DND-41 (cell line): ENCODE measurements at places on chromosomes 12 and 14.

GRCh38 chr12:69851976-69852375 lies 26.9 kb downstream of the MYRFL start:
- no peak for DNase-seq

GRCh38 chr12:6603095-6603567 lies 4.0 kb downstream of the CHD4 start:
- peak; percentile 84 for DNase-seq

DNA sequence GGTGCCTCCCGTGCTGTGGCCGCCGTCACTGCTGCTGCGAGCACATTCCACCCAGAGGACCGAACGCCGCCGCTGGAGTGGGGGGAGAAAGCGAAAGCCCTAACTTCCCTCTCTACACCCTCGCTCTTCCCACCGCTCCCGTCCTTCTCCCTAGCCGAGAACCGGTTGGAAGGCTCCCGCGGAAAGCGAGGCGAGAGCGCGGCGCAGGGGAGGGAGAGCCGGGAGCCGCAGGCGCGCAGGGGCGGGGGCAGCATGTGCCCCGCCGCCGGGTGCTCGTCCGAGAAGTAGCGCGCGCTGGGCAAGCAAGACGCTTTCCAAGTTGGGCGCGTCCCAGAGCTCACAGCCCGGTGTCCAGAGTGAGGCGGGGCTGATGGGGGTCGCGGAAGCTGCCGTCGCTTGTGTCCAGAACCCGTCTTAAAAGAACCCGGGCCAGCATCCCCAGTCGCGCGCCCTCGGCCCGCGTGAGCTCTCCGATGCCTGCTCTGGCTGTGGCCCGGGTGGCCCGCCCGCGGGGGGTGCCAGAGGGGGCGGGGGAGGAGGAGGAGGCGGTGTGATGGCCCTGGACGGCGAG lies at the start of gene TRHDE:
Gene TRHDE (plus strand): TSS at position 280 of the 571 bp plus-strand sequence. CDS start 274 bp downstream, at position 554.
- no peak for DNase-seq

- no peak for DNase-seq
Measured at GRCh38 chr12:64065881-64066451, 156.1 kb downstream of the KICS2 start.

GRCh38 chr12:57539-57938 lies 9.0 kb upstream of the IQSEC3 start:
- no peak for DNase-seq

GRCh38 chr14:67241411-67242167 lies at the start of gene PALS1:
Gene PALS1, plus strand, starts transcription at chr14:67241435. Its CDS starts 37,736 bp downstream, at chr14:67279171.
- DNase-seq: no peak

- DNase-seq: no peak
Measured at GRCh38 chr14:51432302-51432948, 192.4 kb downstream of the TMX1 start.

DNA sequence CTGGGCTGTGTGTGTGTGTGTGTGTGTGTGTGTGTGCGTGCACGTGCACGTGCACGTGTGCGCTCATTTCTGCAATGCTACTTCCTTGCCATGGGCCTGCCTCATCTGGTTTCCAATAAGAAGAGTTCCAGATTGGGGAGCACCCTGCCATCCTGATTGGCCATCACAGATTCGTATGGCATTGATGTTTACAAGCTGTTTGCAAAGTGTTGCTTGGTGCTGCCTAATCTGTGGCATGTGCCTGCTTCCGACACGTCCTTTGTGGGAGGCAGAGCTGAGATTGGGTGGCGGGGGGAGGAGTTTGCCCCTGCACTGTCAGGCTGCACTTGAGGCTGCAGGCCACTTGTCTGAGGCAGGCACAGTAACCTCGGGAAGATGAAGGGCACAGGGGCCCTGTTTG lies 39.2 kb downstream of the SAMD4A start:
- DNase-seq: no peak

DNA sequence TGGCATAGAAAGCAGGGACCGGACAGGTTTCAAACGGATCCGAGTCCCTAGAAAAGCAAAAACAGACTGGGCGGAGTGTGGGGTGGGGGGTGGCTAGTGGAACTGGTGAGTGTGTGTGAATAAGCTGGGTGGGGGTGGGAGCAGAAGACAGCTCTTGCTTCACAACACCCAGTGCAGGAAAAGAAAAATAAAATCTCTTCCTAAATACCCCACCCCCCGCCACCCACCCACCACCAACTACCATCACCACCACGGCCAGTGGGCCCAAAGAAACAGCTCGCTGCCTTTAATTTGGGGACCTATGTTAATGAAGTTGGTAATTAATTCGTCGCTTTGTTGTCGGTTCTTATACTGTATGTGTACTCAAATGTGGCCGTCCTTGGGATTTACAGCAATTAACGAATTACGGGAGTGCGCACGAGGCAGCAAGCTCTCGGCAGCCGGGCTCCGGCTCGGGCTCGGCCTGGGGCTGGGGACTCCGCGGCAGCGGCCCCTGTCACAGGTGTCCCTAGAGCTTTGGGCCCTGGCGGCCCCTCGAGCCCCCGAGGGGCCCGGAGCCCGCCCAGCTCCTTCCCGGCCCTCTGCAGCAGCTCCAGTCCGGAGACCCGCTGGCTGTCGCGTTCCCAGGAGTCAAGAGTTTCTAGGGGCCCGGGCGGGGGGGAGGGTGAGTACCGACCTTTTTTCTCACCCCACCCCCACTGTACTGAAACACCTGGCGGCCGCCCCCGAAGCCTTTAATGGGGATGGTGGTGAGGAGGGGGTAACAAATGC lies 1.5 kb upstream of the OTX2 start:
- DNase-seq: no peak

DNA sequence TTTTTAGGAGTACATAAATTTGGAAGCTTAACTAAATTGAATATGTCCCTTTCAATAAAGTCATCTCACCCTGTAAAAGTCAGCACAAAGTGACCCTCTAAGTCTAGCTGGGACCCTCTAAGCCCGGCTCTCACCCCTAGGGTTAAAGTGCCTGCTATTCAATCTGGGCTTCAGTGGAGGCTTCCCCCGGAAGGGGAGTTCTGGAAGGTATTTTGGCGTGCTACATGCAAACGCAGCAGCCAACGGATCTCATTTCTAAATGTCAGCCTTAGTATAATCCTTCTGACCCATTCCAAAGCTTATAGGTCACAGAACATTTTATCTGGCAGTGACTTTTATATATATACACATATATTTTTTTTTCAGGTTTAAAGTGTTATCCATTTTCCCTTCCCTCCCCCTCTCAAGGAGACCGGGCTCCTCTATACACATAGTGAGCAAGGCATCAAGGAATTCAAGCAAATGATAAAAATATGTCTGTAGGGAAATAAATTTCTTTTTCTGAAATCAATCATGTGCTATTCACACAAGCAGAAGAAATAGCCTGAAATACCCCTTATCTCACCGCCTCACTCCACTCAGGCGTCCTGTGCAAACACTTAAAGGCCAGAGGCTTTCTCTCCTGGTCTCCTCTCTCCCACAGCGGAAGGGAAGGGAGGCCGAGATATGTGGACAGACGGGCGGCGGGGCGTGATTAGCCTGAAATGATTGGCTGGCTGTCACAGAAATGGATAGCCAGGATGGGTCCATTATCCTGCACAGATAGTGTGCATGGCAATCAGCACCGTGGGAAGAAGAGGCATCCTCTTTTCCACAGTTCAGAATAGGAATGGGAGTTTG lies 301.7 kb downstream of the GALC start:
- DNase-seq: no peak

- DNase-seq: no peak
Measured at GRCh38 chr14:63180011-63180410, 24.2 kb upstream of the RHOJ start.

- no peak for DNase-seq
Measured at GRCh38 chr14:81382517-81383225, 17.5 kb downstream of the STON2 start.

DNA sequence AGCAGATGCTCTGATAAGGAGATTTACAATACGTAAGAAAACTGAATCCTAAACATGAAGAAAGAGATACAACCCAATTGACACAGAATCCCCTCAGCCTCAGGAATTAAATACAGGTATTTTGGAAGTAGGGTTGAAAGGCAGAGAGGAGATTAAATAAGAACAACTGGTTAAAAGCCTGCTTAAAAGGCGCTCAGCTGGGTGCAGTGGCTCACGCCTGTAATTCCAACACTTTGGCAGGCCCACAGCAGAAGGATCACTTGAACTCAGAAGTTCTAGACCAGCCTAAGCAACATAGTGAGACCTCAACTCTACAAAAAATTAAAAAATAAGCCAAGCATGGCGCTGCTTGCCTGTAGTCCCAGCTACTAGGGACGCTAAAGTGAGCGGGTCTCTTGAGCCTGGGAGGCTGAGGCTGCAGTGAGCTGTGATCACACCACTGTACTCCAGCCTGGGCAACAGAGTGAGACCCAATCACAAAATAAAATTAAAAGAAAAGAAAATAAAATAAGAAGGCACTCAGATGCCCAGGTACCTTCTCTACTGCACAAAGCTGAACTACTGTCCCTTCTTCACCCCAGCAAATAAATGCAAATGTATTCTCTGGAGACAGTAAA lies 32.9 kb downstream of the MED13L start:
- no peak for DNase-seq

DNA sequence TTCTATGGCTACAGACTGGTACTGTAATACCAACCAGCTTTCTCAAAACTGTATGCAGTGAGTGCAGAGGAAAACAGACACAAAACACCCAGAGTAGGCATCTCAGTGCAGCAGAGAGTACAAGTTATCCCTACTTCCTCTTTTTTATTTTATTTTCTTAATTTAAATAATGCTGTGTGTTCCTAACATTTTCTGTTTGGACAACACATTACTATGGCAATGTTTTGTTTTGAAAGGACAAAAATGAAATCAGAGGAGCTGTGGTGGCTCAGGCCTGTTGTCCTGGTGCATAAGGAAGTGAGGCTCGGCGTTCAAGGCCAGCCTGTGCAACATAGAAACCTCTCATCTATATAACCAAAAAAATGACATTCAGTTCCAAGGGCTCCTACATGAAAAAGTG lies 33.7 kb upstream of the SELPLG start:
- DNase-seq: no peak

DNA sequence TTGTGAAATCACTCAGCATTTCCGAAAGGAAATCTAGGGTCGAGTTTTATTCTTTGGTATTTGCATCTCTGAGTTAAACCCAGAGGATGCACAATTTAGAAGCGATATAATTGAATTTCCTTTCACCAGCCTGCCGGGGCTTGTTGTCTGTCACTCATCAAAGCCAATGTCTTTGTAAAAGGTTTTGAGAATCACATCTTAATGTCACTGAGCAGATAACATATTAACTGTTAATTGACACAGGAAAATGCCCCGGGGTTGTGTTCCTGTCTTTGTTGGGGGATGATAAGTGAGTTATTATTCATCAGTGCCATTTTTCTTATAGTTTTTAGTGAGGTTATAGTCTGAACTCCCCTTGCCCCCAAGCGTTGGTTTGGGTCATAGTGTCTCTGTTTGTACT lies 73.4 kb downstream of the DUSP6 start:
- no peak for DNase-seq

GRCh38 chr14:100149851-100150611 lies 9.4 kb downstream of the DEGS2 start:
- no peak for DNase-seq

DNA sequence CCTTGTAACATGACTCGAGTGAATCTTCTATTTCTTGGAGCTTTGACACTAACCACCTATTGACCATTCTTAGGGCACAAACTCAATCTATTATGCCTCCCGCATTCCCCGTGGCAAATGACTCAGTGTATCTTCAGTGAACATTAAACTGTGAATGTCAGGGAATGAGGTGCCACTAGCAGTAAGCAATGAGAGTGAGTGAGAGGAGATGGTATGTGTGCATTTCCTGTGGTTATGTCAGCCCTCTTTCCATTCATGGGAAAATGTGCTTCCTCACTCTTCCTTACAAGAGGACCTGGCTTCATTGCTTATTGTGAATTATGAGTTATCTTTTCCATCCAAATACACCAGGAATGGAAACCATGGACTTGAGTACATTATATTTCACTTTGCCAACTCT lies 229.2 kb downstream of the EMP1 start:
- no peak for DNase-seq

DNA sequence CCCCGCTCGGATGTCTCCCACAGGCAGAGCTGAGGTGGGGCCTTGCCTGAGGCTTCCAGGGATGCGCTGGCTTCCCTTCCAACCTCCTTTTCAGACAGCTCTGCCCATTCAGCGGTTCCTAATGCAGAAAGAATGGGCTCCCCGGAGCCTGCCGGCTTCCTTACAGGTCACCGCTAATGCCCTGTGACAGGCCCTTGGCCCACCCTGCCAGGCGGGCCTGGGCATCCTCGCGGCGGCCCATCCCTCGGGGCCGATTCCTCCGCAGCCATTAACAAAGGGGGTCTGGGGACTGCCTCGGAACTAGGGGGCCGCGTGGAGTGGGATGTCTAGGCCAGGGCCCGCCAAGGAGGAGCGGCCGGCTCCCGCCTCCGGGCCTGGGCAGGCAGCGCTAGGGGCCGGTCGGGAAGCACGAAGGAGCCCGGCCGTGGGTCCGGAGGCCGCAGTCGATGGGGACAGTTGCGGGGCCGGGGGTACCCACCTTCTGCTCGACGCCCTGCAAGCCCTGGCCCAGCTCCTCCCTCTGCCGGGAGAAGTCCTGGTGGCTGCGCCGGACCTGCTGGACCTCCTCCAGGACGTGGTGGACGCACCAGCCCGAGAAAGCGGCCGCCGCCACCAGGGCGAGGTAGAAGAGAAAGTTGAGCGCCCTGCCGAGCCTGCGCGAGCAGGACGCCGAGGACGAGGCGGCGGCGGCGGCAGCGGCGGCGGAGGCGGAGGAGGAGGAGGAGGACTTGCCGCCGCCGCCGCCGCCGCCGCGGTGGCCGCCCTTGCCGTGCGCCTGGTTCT lies 738 bp downstream of the CKAP4 start:
- DNase-seq: peak; percentile 54

GRCh38 chr12:104222976-104223375 lies 7.4 kb downstream of the TXNRD1 start:
- DNase-seq: no peak

DNA sequence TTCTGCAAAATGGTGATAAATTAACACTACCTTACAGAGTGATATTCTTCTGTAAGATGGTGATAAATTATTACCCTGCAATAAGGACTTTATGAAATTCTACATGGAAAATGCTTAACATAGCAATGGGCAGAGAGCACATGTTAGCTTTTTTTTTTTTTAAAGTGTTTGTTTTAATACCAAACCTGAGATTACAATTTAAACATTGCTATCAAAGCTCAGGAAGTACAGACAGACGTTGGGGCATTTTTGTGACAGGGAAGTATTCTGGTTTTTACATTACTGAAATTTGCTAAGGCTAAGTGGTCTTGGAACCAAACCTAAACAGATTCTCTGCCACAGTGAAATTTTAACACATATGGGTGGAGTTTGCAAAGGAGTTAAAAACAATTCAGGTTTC lies 133.1 kb downstream of the FGD4 start:
- DNase-seq: no peak

- DNase-seq: no peak
Measured at GRCh38 chr14:48751293-48751692, 834.9 kb downstream of the RPS29 start.

- no peak for DNase-seq
Measured at GRCh38 chr14:88040146-88040545, 35.2 kb downstream of the GPR65 start.

- DNase-seq: no peak
Measured at GRCh38 chr14:37118673-37119366, 53.6 kb downstream of the SLC25A21 start.

- no peak for DNase-seq
Measured at GRCh38 chr14:71481021-71481654, 451.1 kb upstream of the RGS6 start.

GRCh38 chr14:101859958-101860357 lies 98.4 kb downstream of the PPP2R5C start:
- no peak for DNase-seq

GRCh38 chr14:93832665-93833064 lies 44.4 kb upstream of the PRIMA1 start:
- no peak for DNase-seq
